ENCODE measurements at places on chromosomes 12 and 14.

GRCh38 chr14:93986955-93987354 lies 10.1 kb upstream of the CCDC197 start:
- DNase-seq: no peak

DNA sequence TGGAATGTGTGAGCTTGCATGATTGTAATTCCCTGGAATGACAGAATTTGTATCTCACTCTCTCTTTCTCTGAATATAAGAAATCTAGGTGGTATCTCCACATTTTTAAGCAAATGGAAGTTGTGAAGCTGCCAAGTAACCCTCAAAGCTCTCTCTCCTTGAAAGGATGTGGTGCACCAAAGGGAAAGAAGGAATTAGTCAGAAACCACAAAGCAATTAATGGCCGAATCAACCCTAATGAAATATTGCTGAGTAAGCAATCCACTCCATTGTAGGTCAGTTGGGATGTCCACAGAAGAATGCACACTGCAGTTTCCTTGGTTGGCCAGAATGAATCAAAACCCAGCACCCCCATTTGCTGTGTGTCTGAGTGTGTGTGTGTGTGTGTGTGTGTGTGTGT lies 153.5 kb downstream of the KCNA5 start:
- DNase-seq: no peak

DNA sequence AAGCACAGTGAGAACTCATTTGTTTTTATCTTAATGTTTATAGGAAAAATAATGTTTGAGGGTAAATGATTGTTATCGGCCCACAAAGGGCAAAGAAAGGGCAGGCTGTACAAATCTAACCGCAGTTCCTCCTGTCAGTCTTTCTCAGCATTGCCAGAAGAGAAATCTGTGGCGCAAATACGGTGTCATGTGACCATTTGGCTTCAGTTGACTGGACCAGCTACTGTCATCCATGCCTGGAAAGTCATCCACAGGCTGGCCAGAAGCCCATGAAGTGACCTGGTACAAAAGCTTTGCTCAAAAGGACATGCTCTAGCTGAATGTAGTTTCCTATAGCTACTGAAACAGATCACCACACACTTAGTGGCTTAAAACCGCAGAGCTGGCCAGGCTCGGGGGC lies 43.6 kb downstream of the HCAR2 start:
- no peak for DNase-seq

DNA sequence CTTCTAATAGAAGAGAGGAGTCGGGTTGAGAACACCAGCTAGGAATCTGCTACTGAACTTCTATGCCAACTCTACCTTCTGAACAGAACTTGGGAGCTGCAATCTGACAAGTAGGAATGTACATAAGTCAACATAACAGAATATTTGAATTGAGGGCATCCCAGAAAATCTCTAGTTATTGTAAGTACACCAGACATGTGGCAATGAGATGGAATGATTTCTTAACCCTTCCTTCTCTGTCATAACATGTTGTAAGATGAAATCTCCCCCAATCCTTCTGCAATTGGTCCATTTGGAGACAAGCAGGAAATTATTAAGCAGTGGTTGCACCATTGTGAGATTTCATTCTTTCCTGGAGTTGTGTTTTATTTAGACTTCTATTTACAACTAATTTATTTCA lies 68.7 kb upstream of the TMPO start:
- no peak for DNase-seq

- no peak for DNase-seq
Measured at GRCh38 chr12:24760162-24760561, 188.7 kb downstream of the BCAT1 start.

DNA sequence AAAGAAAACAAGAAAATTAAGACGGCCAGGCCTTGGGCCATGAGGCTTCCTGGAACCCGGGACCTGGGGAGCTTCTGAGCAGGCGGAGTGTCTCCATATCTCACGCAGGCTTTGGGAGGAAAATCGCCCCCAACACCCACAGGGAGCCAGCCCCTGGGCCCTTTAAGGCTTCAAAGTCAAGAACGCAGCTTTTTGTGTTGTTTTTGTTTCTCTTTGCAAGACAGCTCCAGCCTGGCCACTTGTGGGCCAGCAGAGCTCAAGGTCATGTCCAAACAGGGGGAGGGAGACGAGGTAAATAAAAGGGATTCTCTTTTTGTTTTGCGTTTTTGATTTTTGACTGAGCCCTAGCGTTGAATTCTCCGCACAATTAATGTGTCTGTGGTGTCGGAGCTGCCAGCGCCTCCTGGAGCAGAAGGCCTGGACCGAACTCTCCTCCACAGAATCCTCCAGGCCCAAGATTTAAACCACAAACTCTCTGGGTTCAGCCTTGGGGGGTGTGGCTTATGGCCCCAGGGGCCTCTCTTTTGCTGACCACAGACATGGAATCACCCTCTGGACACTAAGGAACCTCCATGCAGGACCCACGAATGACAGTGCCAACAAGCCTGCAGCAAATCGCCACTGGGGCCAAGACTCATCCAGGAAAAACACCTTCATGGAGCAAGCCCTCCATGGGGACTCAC lies 8.2 kb downstream of the SCARB1 start:
- DNase-seq: no peak

GRCh38 chr14:100065942-100066574 lies 836 bp downstream of the EVL start:
- peak; percentile 77 for DNase-seq

DNA sequence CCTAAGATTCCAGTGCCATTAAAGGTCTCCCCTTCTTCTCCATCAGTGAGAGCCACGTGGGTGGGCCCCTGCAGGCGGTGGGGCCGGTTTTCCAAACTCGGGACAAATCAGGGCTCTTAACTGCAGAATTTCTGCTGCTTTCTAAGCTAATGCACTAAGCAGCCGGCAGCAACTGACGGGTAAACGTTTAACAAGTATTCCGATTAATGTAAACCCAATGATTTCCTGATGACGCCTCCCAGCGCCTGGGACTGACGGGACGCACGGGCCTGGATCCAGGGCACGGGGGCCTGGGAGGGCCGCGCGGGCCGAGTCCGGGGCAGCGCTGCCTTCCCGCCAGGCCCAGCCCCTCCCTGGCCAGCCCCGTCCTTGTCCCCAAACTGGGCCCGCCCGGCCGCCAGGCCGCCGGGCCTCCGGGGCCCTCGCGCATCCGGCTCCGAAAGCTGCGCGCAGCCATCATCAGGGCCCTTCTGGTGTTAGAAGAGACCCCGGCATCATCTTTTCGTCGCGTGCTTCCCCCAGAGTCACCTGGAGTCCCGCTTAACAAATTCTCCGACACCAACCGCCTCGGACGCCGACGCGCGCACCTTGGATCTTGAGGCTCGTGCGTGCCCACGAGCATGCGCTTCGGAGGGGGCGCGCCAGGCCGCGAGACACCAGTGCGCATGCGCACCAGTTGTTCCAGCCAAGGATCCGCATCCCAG lies at the start of gene MLH3:
Gene MLH3, minus strand, starts transcription at position 616 of the 704 bp plus-strand sequence. CDS start 1,812 bp downstream, outside the sequence.
- peak; percentile 74 for DNase-seq

DNA sequence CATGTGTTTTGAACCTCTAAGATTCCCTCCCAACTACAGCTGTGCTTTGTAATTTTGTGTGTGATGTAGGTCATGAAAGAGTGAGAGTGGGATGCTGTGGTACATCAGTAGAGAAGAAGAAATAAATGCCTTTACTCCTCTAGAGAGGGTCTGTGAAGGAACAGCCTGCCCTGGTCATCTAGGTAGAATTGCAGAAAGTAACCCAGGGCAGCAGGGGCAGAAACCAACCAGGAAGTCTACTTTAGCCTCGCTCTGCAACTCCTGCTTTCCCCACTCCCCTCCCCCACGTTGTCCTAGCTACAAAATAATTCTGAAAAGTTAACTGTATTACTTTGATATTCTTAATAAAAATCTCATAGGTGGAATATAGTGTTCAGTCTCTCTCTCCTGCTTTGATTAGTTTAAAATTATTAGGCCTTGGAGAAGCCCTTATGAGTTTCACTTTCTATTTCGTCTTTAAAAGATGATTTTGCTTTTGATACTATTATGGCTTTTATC lies 7.5 kb downstream of the TBK1 start:
- DNase-seq: peak; percentile 6

- DNase-seq: no peak
Measured at GRCh38 chr12:69238589-69239351, 599 bp upstream of the CPSF6 start.

- no peak for DNase-seq
Measured at GRCh38 chr12:48998497-48999353, 450 bp downstream of the DDN start.

DNA sequence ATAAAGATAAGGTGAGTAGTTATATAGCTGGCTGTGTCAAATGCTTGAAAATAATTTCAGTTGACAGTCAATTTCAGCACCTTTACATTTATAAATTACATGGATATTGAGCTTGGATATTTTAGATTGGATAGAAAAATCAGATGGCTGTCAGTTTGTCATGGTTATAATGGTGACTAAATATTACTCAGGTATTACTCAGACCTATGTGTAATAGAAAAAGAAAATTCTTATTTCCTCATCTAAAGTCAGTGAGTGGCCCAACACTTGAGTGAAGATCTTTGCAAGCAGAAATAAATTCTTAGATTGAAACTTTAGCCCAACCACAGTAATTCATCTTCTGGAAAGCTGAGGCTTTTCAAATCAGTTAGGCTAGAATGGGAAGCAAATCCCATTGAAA lies 354.4 kb downstream of the NAV3 start:
- DNase-seq: no peak

Data from effector memory CD8-positive, alpha-beta T cell (primary cell).